ENCODE measurements at places on chromosomes 6 and 20.

DNA sequence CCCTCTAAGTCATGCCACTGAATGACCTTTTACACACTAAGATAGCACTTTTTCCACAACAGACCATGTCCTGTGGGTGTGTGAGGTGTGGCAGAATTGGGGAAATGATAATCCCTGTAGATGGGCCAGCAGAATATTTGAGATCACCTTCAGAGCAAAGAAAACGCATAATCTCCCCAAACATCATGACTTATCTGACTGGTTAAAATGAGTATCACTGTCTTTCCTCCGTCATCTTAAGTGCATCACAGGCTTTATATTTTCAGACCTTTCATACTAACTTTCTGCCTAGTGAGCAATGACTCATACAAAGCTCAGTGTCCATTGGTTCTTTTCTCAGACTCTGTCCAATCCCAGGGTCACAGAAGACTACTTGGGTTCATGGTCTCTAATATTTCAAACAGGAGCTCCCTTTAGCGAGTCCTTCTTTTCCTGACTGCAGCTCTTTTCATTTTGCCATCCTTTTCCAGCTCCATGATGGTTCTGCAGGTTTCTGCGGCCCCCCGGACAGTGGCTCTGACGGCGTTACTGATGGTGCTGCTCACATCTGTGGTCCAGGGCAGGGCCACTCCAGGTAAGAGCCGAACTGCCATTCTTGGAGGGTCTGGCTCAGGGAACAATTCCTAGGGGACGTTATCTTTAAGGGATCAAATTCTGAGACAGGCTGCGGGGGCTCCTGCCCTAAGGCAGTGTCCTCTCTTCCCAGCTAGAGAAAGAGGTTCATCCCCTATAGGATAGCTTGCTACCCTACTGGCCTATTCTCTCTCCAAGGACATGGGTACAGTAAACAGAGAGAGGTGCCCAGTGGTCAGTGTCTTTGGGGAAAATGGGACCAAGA is at the start of gene HLA-DPB1:
Gene HLA-DPB1 (plus strand): TSS at position 423 of the 838 bp plus-strand sequence. CDS start 52 bp downstream, at position 475.
- no peak for DNase-seq

- DNase-seq = no peak
Measured at GRCh38 chr6:126539022-126539421, 199.1 kb downstream of the CENPW start.

DNA sequence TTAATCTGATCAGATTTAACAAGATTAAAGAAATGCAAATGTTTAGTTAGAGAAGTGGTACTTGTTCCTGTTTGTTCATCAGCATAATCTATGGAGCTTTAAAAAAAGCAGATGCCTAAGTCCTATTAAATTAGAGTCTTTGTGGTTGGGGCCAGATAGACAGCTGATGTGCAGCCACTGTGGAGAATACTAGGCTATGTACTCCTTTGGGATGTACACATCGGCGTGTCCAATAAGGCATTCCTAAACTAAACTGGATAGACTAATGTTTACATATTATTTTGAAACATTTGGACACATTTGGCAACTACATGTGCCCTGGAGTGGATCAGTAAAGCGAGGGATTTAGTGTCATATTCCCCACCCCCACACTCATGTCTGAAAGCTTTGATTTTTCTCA is 459.5 kb downstream of the LMBRD1 start:
- no peak for DNase-seq

GRCh38 chr6:155031091-155031490 is 36.0 kb downstream of the TIAM2 start:
- no peak for DNase-seq

GRCh38 chr20:23823111-23823510 is 3.4 kb downstream of the CST2 start:
- no peak for DNase-seq
